ENCODE measurements at places on chromosomes 7 and 10. TPM values are rescaled to one million over a fixed set of nuclear protein-coding genes. Genes with fewer than 3 reads are reported as not detected.

GRCh38 chr10:5570007-5570655, 45.4 kb downstream of the CALML3 start:
- no peak for DNase-seq

- no peak for DNase-seq
Measured at GRCh38 chr10:84540617-84541288, 212.4 kb downstream of the CCSER2 start.

GRCh38 chr10:72126184-72126871, 38.0 kb upstream of the SPOCK2 start:
- peak; percentile 10 for DNase-seq

- no peak for DNase-seq
Measured at GRCh38 chr7:156943091-156944041, 6.1 kb upstream of the NOM1 start.

DNA sequence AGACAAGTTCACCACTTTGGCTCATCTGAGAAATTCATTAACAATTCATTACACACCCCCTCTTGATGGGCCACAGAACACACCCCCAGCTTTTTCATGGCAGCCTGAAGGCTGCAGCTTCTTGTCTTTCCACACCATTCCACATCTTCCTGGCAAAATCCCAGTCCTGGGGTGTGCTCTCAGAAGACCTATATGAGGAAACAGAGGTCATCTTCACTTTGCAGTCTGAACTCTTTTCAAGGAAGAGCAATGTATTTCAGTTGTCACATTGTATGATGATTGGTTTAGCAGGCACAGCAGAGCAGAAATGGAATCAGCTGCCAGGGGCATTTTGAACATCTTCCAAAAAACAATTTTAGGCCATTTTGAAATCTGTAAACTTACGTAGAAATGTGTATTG, 7.8 kb upstream of the LRRC27 start:
- DNase-seq: no peak

GRCh38 chr7:23696916-23697441, 13.0 kb upstream of the STK31 start:
- DNase-seq: no peak

DNA sequence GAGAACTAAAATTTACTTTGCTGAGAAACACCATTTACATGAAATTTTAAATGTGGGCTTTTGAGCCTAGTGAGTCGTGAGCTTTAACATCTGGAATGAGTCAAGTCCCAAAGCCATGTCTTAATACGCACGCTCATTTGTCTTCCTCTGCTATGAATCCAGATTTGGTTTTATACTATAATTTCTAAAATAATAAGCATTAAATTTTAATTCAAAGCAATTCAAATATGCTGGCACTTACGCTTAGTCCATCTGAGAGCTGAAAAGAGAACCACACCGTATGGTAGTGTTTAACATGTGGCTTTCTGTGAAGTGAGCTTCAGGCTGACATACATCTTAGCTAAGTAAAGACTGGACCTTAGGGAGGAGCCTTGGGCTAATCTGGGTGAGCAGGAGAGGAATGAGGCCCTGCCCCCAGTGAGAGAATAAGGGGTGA, 52.2 kb downstream of the CUBN start:
- no peak for DNase-seq

- no peak for DNase-seq
Measured at GRCh38 chr7:49486974-49487829, 286.2 kb upstream of the VWC2 start.

DNA sequence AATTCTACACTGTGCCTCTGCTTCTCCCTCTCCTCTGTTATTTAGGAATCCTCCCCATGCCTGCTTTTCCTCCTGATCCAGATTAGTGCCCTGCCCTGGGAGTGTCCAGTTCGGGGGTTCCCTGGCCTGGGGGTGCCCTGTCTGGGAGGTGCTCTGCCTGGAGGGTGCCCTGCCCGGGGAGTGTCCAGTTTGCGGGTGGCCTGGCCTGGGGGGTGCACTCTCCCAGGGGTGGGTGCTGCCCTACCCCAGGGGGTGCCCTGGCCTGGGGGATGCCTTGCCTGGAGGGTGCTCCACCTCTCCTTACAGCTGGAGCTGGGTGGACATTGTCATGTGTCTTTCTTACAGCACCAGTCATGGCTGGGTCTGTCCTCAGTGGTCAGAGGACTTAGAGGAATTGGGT, 20.2 kb downstream of the RAMP3 start:
- no peak for DNase-seq

GRCh38 chr7:18778594-18778993, 283.0 kb downstream of the HDAC9 start:
- DNase-seq: no peak

- DNase-seq: no peak
Measured at GRCh38 chr7:138021889-138022288, 20.0 kb upstream of the CREB3L2 start.

GRCh38 chr10:67036808-67037207, 111.0 kb downstream of the LRRTM3 start:
- no peak for DNase-seq

- no peak for DNase-seq
Measured at GRCh38 chr7:130145424-130146100, 59.6 kb downstream of the TMEM209 start.

DNA sequence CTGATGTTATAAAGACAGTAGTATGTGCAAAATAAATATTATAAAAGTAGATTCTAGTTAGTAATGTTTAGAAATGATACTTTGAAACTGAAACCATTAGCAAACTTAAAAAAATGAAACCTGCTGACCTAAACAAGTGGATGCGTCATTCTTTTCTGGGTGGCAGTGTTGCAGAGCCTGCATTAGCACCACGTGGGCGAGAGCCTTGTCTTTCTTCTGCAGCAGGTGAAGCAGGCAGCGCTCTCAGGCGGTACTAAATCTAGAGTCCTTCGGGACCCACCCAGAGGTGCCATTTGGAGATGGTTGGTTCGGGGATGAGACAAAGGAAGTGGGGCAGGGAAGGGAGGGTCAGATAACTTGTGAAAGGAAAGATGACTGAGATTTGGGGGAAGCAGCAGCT, 759.1 kb upstream of the IGFBP3 start:
- no peak for DNase-seq

FLNC gene
- 25.8 TPM for polyA plus RNA-seq

CYP3A5 gene
- polyA plus RNA-seq: 0.21 TPM

LRIT2 gene
- not detected for polyA plus RNA-seq

NUTM2E gene
- 0.09 TPM for polyA plus RNA-seq

CELF2 gene
- polyA plus RNA-seq: 20.9 TPM

Measured in AG04450 (cell line).